ENCODE measurements at places on chromosomes 13 and 19.

DNA sequence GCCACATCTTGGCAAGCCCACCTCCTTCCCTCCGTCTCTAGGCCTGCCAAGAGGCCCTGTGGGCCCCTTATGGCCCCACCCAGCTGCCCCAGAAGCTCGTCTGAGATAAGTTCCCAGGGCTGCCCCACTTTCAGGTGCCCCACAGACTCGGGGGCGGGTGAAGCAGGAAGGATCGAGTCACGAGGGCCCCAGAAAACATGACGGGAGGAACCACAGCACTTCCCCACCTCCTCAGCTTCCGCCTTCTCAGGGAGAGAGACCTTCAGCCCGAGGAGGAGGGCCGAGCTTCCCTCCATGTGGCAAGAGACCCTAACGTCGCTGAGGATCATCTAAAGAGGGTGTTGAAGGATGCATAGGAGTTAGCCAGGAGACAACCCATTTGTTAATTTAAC, 4.5 kb upstream of the IL12RB1 start:
- DNase-seq: peak; percentile 70

DNA sequence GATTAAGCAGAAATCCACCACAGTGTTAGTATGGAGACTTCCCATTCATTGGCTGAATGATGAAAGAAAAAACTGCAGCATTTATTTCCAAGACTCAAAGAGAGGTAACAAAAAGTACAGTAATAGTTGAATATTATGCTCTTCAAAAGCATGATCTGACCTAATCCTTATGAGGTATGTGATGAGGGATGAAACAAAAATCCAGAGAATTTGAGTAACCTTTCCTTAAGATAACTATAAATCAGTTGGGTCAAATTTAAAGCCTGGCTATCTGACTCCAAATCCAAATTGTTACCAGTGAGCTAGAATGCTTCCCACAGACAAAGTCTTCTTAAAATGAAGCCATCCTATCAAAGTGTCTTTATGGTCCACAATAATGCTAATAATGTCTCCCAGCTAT, 38.1 kb downstream of the NUFIP1 start:
- DNase-seq: no peak

GRCh38 chr19:535017-535835, 3.7 kb downstream of the CDC34 start:
- DNase-seq: no peak

DNA sequence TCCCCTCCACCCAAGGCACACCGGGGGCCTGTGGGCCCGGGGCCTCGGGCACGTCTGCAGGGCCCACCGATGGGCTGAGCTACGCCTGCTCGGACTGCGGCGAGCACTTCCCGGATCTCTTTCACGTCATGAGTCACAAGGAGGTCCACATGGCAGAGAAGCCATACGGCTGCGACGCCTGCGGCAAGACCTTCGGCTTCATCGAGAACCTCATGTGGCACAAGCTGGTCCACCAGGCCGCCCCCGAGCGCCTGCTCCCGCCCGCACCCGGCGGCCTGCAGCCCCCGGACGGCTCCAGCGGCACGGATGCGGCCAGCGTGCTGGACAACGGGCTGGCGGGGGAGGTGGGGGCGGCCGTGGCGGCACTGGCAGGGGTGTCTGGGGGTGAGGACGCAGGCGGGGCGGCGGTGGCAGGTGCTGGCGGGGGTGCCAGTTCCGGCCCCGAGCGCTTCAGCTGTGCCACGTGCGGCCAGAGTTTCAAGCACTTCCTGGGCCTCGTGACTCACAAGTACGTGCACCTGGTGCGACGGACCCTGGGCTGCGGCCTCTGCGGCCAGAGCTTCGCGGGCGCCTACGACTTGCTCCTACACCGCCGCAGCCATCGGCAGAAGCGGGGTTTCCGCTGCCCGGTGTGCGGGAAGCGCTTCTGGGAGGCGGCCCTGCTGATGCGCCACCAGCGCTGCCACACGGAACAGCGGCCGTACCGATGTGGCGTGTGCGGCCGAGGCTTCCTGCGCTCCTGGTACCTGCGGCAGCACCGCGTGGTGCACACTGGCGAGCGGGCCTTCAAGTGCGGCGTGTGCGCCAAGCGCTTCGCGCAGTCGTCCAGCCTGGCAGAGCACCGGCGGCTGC, 8.6 kb downstream of the ZNF784 start:
- DNase-seq: no peak

- DNase-seq: no peak
Observed at GRCh38 chr19:5960005-5961001, 17.6 kb downstream of the RANBP3 start.

- no peak for DNase-seq
Observed at GRCh38 chr13:57114945-57115344, 25.8 kb upstream of the PRR20A start.

- no peak for DNase-seq
Observed at GRCh38 chr13:30971575-30971974, 39.1 kb downstream of the TEX26 start.

DNA sequence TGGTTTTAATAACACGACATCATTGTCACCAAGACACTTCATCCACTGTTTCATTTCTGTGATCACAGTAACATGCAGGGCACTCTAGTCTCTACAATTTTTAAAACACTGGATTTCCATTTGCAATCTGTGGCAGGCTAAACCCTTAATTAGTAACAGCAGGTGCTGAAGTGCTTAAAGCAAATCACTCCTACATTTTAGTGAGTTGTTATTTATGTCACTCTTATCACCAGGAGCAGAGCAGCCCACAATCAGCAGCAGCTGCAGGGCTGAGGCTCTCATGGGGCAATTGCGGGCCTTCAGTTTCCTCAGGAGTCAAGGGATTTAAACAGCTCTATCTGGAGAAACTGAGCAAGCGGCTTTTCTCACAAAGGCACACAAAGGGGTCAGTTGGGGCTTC, 1.6 kb downstream of the SOHLH2 start:
- DNase-seq: no peak

DNA sequence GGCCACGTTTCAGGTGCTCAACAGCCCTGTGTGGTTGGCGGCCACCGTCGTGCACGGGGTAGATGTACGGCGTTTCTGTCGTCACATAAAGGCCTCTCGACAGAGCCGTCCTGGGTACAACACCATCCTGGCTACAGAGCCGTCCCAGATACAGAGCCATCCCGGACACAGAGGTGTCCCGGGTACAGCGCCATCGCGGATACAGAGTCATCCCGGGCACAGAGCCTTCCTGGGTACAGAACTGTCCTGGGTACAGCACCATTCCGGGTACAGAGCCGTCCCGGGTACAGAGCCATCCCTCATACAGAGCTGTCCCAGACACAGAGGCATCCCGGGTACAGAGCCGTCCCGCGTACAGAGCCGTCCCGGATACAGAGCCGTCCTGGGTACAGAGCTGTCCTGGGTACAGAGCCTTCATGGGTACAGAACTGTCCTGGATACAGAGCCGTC, 222.7 kb upstream of the SOX1 start:
- no peak for DNase-seq

DNA sequence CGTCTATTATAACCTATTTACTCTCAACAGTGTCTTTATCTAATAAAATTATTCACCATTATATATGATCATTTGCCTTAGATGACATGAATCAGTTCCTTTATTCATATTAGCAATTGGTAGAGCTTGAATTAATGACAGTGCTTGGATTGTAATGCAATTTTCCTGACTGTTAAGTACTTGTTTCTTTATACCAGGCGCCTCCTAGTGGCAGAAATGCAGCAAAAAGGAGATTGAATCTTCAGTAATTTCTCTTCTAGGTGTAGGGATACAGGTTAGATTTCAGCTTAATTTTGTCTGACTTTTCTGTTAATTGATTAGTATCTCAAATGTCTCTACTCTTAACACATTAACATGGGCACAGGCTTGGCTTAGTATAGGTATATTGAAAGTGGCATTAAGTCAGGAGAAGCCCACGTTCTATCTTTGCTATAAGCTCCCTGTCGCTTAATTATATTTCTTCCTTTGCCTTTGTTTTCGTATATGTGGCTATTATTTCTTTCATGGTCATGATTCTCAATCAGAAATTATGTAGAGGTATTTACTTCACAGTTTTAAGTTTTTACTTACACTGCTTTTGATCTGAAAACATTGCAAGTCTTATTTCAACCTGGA, 9.1 kb upstream of the LHFPL6 start:
- DNase-seq: peak; percentile 28

DNA sequence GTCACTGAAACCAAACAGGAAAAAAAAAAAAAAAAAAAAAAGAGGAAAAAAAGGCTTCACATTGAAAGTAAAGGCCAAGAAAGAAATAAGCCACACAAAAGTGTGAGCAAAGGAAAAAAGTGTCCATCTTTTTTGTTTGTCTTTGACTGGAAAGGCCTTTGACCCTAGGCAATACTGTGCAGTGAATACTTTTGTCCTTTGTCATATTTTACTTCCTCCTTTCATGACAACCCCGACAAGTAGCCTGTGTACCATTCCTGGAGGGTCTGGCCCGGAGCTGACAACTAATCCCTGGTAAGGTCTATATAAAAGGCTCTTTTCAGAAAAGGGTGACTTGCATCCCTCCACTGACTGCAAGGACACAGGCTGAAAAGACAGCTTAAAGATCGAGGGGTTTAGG, 12.9 kb upstream of the MICU2 start:
- no peak for DNase-seq

GRCh38 chr19:16095071-16095571, 16.6 kb upstream of the RAB8A start:
- DNase-seq: no peak

- DNase-seq: no peak
Observed at GRCh38 chr19:12821761-12822160, 12.6 kb downstream of the RTBDN start.

- DNase-seq: no peak
Observed at GRCh38 chr19:49437231-49437630, 4.1 kb downstream of the SLC17A7 start.

- DNase-seq: no peak
Observed at GRCh38 chr13:58300974-58301681, 669.6 kb downstream of the PCDH17 start.

DNA sequence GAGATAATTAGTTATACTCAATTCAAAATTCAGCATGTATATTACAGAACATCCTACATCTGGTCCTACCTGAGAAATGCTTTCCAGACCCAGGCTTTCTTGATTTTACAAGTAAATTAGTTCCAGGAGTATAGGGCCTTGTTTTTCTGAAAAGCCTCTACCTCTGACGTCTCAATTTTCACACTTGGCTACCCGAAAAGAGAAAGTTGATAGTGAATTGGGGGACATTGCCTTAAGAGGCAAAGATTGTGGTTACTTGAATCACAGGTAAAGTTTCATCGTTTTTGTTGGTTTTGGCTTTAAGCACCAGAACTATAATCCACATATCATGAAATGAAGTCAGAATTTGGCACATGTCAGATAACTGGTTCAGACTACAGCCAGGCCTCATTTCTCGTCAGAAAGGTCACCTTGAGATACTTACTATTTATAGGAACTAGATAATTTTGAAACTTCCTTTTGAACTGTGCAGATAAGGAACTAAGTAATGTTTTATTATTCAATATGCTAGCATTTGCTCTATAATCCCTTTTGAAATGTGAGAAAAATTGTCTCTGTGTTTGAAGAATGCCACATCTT, 30.8 kb downstream of the FAM124A start:
- no peak for DNase-seq

GRCh38 chr13:43273362-43273761, 250.0 kb downstream of the DNAJC15 start:
- no peak for DNase-seq

- no peak for DNase-seq
Observed at GRCh38 chr13:52925775-52926285, 77.4 kb upstream of the PCDH8 start.

DNA sequence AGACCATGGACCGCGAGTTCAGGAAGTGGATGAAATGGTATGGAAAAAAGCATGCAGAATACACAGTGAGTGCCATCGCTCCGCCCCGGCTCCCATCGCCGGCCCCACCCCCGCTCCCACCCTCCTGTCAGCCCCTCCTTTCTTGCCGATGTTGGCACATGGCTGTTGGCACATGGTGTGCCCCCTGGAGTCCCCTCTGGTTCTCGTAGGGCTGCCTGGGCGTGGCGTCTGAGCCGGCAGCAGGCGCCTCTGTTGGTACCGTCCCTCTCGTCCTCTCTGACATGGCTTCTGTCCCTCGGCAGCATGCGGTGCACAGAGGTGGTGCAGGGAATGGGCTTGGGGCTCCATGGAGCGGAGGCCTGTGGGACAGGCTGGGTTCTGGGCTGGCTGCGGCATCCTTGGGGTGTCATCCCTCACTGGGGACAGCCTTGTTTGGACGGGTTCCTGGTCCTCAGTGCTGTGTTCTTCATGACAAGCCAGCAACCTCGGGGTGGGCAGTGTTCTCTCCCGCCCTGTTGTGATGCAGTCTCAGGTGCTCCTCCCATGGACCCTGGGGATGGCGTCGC, 30.9 kb downstream of the DOT1L start:
- no peak for DNase-seq

DNA sequence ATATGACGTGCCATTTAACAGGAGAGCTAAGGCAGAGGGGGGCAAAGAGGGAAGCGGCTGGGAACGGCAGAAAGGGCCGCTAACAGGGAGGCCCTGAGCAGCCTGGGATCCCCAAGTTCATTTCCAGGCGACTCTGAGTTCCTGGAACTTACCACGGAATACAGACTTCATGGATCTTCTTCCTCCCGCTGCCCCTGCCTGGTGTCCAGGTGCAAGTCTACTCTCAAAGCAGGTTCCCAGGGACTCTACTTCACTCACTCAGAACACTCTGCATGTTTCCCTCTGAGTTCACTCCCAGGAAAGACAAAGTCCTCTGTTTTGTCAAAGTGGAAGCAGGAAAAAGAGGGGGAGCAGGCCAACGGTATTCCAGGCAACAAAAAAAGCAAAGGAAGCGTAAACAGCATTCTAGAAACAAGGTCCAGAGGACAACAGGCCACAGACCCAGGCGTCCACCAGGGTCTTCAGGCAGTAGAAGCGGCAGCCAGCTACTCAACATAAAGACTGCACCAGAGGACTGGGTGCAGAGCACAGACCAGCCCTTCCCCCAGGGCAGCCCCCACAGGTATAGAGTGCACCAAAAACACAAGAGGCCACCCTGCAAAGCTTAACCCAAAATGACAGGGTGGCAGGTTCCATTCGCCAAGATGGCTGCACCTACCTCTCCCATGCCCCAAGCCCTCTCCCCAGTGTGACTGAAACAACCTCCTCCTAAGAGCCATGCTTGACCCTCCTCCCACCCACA, 3.0 kb downstream of the MIER2 start:
- DNase-seq: no peak

- DNase-seq: peak; percentile 10
Observed at GRCh38 chr13:52159159-52159982, at the start of gene NEK3. TSS of gene NEK3 (minus strand) at chr13:52159597. CDS start at chr13:52156191, 3,406 bp downstream.

- DNase-seq: no peak
Observed at GRCh38 chr19:31502536-31503170, 153.4 kb upstream of the TSHZ3 start.

GRCh38 chr13:87122551-87122950, 548.6 kb upstream of the SLITRK5 start:
- no peak for DNase-seq

DNA sequence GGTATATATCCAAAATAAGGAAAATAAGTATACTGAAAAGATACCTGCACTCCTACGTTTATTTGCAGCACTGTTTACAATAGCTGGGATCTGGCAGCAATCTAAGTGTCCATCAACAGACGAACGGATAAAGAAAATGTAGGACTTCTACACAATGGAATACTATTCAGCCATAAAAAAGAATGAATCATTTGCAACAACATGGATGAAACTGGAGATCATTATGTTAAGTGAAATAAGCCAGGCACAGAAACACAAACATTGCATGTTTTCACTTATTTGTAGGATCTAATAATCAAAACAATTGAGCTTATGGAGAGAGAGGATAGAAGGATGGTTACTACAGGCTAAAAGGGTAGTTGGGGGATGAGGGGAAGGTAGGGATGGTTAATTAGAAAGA, 494.0 kb downstream of the UQCRFS1 start:
- DNase-seq: no peak

Measured in stimulated activated CD8-positive, alpha-beta memory T cell treated with anti-CD3 and anti-CD28 coated beads, Interleukin-15, amount 100 ng/mL, for 4 hours (primary cell).